IPS-NIHi11 (cell line): ENCODE measurements at places on chromosomes 11 and 22.

DNA sequence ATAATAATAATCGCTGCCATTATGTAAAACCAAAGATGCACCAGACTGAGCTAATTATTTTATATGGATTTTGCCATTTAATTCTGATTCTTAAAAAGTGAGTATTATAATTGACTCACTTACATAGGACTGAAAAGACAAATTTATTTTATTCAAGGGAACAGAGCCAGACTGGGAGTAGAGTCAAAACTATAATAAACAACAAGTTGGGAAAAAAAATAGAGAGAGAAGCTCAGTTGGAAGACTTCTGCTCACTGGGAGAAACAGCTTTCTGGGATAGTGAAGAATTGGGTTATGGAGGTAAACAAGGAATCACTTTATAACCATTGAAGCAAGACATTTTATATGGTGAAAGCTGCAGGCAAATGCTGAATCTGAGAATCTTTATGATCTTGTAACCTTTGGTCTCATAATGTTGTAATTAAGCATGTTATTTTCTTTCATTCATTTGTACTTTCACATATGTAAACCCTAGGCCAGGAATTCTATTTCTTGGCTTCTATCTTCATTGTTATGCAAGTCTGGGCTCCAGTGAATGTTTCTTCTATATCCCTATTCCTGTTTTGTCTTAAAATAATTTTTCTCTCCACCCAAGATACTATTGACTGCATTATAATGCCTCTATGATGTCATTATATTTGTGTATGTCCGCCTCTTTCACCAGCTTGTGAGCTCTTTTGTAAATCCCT is 725.3 kb upstream of the CCDC179 start:
- DNase-seq: no peak

- no peak for DNase-seq
These were observed 17.1 kb upstream of the EIF3M start for GRCh38 chr11:32566517-32566916.

- no peak for DNase-seq
These were observed 6.0 kb downstream of the KBTBD4 start for GRCh38 chr11:47572715-47573255.

GRCh38 chr11:102989379-102990047 is 34.0 kb upstream of the MMP13 start:
- DNase-seq: no peak

- DNase-seq: no peak
These were observed 19.1 kb downstream of the MUC6 start for GRCh38 chr11:1017269-1018005.

DNA sequence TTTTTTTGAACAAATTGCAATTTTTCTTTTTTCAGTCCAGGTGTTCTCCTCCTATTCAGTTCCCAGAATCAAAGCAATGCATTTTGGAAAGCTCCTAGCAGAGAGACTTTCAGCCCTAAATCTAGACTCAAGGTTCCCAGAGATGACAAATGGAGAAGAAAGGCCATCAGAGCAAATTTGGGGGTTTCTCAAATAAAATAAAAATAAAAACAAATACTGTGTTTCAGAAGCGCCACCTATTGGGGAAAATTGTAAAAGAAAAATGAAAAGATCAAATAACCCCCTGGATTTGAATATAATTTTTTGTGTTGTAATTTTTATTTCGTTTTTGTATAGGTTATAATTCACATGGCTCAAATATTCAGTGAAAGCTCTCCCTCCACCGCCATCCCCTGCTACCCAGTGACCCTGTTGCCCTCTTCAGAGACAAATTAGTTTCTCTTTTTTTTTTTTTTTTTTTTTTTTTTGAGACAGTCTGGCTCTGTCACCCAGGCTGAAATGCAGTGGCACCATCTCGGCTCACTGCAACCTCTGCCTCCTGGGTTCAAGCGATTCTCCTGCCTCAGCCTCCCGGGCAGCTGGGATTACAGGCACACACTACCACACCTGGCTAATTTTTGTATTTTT is 6.2 kb upstream of the UBE4A start:
- no peak for DNase-seq

- no peak for DNase-seq
These were observed 5.2 kb downstream of the KCNJ5 start for GRCh38 chr11:128896356-128896755.

GRCh38 chr11:67057205-67057672 is 592 bp downstream of the RHOD start:
- DNase-seq: no peak
